ENCODE measurements at places on chromosomes 13 and 19.

DNA sequence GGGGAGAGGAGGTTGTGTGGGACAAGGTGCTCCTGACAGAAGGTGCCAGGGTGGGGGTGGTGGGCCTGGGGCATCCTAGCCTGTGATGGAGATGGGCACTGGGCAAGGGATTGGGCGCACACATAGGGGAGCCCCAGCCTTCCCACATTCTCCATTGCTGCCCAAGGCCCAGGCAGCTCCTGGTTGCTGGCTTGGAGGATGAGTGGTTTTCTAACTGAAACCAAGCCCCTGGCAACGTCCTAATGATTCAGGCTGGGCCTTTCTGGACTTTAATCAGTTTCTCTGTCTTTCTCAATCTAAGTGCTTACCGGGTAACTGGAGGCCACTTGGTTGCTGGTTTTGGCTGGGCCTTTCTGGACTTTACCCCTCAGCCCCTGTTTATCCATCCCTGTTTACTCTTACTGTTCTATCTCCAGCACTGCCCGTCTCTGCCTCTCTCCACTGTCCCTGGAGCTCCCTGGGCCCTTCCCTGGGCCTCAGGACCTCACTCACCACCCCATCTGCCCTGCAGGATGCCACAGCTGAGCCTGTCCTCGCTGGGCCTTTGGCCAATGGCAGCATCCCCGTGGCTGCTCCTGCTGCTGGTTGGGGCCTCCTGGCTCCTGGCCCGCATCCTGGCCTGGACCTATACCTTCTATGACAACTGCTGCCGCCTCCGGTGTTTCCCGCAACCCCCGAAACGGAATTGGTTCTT is 354 bp downstream of the CYP4F3 start:
- no peak for DNase-seq

DNA sequence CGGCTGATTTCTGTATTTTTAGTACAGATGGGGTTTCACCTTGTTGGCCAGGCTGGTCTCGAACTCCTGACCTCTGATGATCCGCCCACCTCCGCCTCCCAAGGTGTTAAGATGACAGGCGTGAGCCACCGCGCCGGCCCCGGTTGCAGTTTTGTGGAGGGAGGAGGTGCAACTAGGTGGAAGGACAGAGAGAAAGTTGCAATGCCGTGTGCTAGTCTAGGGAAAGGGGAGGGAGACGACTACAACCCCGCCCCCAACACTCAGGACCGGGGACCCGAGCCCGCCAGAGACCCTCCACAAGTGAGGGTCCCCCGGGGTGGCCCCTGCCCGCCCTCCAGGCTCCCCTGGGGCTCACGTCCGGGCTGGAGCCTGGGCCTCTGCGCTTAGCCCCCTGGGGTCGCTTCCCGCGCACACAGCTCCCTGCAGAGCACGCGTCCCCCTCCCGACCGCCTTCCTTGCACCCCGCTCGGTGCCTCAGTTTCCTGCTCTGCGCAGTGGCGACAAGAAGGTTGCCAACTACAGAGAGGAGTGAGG is 1.2 kb upstream of the ARID3A start:
- DNase-seq = no peak

DNA sequence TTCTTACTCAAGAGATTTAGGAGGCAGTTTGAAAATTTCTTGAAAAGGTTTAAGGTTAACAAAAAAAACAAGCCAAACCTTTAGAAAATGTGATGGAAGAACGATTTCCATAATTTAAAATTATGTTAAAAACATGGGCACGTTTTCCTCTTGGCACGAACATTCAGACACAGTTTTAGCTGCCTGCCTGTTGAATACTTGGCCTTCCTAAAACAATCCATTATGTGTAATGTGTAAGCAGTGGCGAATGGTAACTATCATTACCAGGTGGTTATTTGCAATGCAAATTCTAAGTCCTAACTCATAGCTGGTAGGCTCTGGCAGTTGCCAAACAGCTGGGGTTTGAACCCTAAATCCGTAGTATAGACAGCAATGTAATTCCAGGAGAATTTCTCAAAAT is 1425.7 kb upstream of the SLC10A2 start:
- DNase-seq = no peak

DNA sequence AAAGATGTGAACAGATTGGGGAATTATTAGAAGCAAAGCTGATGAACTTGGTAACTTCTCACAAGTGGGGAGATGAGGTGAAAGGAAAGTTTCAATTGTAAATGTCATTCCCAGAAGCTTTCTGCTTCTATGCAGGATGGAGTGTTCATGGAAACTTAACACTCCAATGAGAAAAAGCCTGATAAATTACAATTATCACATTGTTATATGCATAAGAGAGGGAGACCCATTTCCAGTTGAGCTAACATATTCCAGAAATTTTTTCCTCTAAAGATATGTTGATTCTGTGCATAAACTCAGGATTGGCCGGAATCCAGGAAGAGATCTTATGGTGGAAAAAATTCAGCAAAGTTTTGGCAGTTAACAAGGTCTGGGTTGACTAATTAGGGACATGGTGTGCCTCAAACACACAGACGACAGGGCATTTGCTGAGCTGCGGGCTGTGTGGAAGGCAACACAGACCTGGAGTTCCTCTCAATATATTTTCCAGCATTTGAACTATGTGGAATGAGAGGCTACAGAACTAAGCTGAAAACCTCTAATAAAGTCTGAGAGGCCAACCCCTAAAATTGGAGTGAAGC is 64.9 kb upstream of the FGF14 start:
- no peak for DNase-seq

DNA sequence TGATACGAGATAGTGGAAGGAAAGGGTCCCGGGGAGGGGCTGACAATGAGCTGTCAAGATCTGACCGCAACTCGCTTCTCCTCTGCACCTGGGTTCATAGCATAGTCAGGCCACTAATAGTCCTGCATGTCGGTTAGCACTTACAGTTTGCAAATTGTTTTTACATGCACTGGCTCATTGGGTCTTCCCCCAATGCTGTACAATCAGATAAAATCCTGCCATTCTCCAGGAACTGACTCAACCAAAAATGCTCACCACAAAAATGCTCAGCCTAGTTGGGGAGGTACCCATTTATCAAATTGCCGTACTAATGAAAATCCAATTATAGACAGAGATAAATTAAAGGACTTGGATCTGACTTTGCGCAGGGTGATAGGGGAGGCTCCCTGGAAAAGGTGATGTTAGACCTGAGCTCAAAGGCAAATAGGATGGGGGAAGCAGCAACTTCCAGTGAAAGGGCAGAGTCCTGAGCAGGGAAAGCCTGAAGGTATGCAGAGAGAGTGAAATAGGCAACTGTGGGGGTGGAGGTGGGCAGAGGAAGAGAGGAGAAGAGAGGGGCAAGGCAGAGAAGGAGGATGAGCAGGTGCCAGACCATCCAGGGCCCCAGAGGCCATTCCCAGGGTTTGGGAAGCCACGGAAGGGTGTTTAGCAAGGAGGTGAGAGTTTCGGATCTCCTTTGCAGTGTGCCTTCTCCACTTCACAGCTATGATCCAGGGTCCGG is 326.1 kb upstream of the TSHZ3 start:
- peak; percentile 60 for DNase-seq

GRCh38 chr19:2703691-2704216 is 1.3 kb upstream of the GNG7 start:
- DNase-seq = no peak

DNA sequence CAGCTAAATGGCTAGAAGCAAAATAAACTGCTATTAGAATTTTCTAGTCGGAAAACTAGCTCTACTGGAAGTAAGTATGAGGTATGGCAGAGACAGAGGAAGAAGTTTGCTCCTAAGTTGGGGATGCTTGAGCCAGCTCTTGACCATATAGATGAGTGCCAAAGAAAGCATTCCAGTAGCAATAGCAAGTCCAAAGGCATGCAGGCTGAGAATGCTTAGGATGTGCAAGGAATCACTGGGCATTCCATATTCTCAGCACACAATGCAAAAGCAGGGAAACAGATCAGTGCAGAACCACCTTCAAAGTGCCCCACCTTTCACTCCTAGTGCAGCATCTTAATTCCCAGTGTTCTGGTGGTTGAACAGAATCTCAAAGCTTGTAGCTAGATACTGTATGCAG is 32.9 kb downstream of the SERTM1 start:
- peak; percentile 72 for DNase-seq

- DNase-seq = peak; percentile 63
Observed at GRCh38 chr13:37443538-37443937, 155.0 kb downstream of the POSTN start.

DNA sequence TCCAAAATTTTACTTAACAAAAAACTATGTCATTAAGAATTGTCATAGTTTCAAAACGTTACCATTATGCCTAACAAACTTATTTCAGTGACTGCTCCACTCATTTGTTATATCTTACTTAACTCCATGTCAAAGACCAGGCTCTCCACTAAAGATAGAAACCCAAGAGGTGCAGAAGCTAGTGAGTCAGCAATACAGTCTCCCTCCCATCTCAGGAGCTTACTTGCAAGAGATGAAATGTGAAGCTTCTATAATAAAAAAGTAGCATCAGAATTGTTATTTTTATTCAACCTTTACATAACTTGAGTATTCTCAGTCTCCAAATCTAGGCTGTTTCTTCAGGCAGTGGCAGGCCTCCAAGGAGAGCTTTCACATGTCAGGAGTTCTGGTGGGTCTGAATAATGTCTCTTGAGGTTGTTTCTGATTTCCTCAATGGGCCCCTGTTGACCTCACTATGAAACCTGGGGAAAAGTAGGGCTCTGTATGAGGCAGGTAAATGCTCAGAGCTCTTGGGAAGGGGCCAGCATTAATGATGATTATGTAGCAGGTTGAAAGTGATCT is 242.0 kb downstream of the NDFIP2 start:
- no peak for DNase-seq

GRCh38 chr19:6475321-6476108 is 6.1 kb downstream of the DENND1C start:
- no peak for DNase-seq

DNA sequence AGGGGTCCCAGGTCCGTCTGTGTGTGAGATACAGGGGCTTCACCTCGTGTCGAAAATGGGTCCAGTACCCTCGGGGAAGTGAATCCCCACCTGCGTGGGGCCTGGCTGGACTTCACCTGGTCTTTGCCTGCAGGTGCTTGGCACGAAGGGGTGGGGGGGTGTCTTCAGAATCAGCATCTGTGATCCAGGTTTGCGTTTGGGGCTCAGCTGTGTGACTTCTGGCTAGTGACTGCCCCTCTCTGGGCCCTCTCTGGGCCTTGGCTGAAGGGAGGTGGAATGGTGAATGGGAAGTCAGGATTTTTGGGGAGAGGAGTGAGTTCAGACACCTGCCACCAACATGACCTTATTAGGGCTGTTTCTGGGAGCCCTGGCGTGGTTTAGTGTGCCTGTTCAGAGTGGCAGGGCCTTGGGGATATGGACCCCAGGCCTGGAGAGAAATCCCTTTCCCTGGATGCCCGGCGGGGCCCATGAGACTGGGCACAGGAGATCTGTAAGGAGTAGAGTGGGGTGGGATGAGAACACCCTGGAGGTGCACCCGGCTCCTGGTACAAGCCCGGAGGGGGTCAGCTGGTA is 2.7 kb downstream of the CELF5 start:
- DNase-seq = no peak

DNA sequence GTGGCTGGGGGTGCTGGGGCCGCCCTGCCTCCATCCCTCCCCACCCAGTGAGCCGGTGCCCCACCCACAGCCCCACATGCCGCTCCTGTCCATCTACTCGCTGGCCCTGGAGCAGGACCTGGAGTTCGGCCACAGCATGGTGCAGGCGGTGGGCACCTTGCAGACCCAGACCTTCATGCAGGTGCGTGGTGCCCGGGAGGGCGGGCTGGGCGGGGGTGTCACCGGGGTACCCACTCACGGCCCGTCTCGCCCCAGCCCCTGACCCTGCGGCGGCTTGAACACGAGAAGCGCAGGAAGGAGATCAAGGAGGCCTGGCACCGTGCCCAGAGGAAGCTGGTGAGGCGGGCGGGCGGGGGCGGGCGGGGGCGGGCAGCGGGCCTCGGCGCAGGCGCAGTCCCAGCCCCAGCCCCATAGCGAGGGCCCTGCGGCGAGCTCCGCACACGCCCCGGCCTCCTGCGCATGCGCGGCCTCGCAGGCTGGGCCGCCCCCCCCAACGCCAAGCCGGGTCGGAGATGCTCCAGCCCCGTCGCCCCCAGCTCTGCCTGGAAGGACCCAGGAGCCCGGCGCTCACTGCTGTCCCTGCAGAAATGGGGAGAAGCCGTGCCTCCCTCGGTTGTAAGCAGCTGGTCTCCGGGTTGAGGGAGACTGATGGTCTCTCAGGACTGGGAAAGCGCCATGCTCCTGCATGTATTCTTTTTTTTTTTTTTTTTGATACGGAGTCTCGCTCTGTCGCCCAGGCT is 7.7 kb downstream of the ARHGAP45 start:
- DNase-seq = no peak

DNA sequence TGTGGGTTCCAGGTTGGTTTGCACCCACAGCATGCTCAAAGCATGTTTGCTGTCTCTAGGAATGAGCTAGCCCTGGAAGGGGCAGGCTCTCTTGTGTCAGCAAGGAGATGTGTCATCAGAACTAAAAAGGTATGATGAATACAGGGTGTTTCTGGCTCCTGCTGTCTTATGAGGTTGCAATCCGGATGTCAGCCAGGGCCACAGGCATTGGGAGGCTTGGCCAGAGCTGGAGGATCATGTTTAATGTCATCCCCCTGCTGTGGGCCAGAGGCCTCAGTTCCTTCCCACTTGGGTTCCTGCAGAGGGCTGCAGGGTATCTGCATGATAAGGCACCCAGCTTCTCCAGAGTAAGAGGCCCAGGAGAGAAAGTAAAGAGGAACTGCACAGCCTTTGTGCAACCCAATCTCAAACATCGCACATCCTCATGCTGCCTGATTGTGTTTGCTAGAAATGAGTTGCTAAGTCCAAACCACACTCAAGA is 193.6 kb downstream of the COL4A1 start:
- peak; percentile 60 for DNase-seq

All from AG20443 (cell line).